ENCODE measurements at places on chromosomes 6 and 20. TPM values are rescaled to one million over a fixed set of nuclear protein-coding genes. Genes with fewer than 3 reads are reported as not detected.

RREB1 gene
- 8.9 TPM for polyA plus RNA-seq

HCRTR2 gene
- polyA plus RNA-seq = not detected

GJA1 gene
- 6.9 TPM for polyA plus RNA-seq

GRCh38 chr6:31402324-31403282 lies 792 bp upstream of the MICA start:
- peak; percentile 29 for DNase-seq

DNA sequence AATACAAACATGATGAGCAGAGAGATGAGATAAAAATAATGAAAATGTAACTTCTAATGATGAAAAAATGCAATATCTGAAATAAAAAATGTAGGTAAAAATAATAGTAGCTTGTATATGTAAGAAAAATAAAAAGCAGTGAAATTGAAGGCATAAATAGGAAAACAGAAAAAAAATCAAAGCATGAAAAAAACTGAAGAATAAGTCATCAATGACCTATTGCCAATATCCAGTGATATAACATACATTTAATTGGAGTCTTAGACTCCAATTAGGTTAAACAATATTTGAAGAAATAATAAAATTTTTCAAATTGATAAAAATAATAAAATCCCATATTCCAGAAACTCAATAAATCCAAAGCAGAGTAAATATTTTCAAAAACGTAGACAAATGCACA lies 114.0 kb upstream of the HDGFL1 start:
- no peak for DNase-seq

GRCh38 chr6:158253248-158253647 lies 59.0 kb upstream of the TULP4 start:
- DNase-seq = no peak

Measured in pancreas (tissue), 10 donors.